ENCODE measurements at places on chromosomes 11 and 22. TPM values are rescaled to one million over a fixed set of nuclear protein-coding genes. Genes with fewer than 3 reads are reported as not detected.

GGT5 gene
- 1.6 TPM for total RNA-seq

PCSK7 gene
- total RNA-seq: 21.7 TPM

SLC7A4 gene
- 6.7 TPM for total RNA-seq

CHADL gene
- 3.7 TPM for total RNA-seq

KLHL35 gene
- total RNA-seq: 23.8 TPM

GTSE1 gene
- 3.0 TPM for total RNA-seq

PDE2A gene
- total RNA-seq: 60.9 TPM

FAT3 gene
- 304 TPM for total RNA-seq
